Vagina (tissue), 2 donors: ENCODE measurements at places on chromosomes 5 and 9. TPM values are rescaled to one million over a fixed set of nuclear protein-coding genes. Genes with fewer than 3 reads are reported as not detected.

The C5orf52 gene
- not detected for total RNA-seq

GRCh38 chr9:114919611-114920010 lies 10.8 kb downstream of the TNFSF8 start:
- H3K4me1 ChIP-seq, result no peaks in the 10 kb centered on the region
- H3K4me3 ChIP-seq, result no peak overlapping the region

- no peak overlapping the region for H3K27ac ChIP-seq
- H3K4me3 ChIP-seq, result no peak overlapping the region
- H3K4me1 ChIP-seq, result peaks cover 7% of the 10 kb centered on the region
- H3K36me3 ChIP-seq, result no peaks in the 10 kb centered on the region
- H3K27me3 ChIP-seq, result no peaks in the 10 kb centered on the region
- no peak for DNase-seq
Observed at GRCh38 chr9:135340143-135340655, 139.4 kb upstream of the PPP1R26 start.

DNA sequence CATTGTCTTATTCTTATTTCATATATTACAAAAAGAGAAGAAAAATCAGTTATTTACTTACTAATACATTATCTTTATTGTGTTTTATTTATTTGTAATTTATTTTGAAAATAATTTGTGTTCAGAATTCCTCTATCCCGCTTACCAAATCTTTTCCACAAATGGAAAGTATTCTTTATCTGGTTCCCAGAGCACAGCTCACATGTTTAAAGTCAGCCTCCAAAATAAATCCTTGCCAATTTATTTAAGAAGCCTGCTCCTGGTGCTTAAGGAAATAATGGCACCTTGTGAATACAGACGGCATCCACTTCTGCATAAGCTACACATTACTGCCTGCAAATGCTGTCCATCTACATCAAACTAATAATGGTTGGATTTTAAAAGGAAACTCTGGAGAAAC lies 435.4 kb downstream of the MTRR start:
- DNase-seq, result no peak
- no peaks in the 10 kb centered on the region for H3K27me3 ChIP-seq
- no peak overlapping the region for H3K4me3 ChIP-seq
- no peaks in the 10 kb centered on the region for H3K4me1 ChIP-seq
- no peak overlapping the region for H3K27ac ChIP-seq

- no peak for DNase-seq
- peak overlapping the region; percentile 92 for H3K4me3 ChIP-seq
- no peaks in the 10 kb centered on the region for H3K27me3 ChIP-seq
Observed at GRCh38 chr9:99824378-99825171, 2.9 kb downstream of the NR4A3 start.

DNA sequence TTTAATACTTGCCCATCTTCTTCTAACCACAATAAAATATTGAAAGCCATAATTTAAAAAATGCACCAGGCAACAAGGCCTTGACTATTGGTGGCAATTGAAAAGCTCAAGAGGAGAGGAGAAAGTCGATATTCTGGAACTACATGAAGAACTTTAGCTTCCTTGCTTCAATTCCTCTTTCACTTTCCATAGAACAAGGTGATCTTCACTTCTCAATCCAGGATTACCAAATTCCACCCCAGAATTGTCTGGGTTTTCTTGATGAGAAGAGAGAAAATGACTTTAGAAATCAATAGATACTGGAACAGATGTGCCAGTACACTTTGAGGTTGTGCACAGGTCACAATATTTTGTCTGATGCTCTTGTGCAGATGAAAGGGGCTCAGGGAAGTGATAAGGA lies 52.2 kb downstream of the PTCD2 start:
- H3K27me3 ChIP-seq, result no peaks in the 10 kb centered on the region
- no peak overlapping the region for H3K27ac ChIP-seq
- DNase-seq, result no peak
- no peaks in the 10 kb centered on the region for H3K4me1 ChIP-seq
- no peak overlapping the region for H3K4me3 ChIP-seq

- H3K4me3 ChIP-seq, result peak overlapping the region; percentile 61
- peak overlapping the region; percentile 43 for H3K27ac ChIP-seq
- no peaks in the 10 kb centered on the region for H3K36me3 ChIP-seq
- peaks cover 20% of the 10 kb centered on the region for H3K4me1 ChIP-seq
- no peak for DNase-seq
Observed at GRCh38 chr5:131169810-131170539, 769 bp upstream of the LYRM7 start.

DNA sequence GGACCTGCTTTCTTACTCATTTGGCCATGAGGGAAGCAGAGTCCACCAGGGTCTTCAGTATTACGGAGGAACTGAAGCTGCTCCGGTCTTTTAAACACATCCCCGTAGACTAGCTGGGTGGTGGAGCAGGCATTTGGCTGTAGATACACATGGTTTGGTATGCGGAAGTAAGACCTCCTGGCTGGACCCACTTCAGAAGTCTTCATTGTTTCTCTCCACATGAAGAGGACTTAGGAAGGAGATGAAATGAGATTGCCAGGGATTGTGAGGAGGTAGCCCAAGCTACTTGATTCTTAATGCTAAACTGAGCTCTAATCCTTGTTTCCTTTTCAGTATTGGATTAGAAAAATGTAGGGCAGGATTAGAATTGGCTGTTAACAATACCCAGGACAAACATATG lies 32.9 kb downstream of the STXBP1 start:
- no peak overlapping the region for H3K4me3 ChIP-seq
- no peak for DNase-seq
- H3K27me3 ChIP-seq, result no peaks in the 10 kb centered on the region
- no peak overlapping the region for H3K27ac ChIP-seq

DNA sequence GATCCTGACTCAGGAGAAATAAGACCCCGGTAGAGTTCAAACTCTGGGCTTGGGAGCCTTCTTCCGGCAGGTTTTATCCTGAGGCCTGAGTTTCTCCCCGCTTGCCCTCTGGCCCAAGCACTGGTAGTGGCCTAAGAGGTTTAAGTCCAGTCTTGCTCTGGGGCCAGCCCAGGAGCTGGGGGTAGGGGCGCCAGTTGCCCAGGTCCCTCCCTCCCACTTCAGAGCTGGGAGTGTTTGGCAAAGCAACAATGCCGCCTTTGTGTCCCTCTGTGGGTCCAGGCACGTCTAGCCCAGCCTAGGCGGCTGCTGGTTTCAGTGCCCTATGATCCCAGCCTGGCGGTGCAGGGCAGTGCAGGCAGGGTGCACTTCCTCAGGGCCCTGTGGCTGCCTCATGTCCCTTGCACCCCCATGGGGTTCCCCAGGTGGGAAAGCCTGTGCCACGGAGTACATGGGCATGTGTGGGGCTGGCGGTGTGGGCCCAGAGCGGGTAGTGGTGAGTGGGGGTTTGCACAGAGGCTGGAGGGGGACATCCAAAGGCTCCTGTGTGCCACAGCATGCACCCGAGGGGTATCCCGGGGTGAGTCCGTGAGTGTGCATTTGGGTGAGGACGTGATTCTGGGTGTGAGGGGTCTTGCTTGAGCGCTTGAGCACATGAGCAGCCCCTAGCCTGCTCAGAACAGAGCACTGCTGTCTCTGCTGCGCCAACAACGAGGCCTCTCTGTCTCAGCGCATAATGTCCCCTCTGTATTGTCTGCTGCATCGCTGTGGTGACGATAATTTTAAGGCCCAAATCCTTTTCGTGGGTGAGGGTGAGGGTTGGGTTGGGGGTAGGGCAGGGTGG lies 61.7 kb upstream of the PSD2 start:
- no peak for DNase-seq
- no peaks in the 10 kb centered on the region for H3K27me3 ChIP-seq
- no peak overlapping the region for H3K4me3 ChIP-seq
- no peak overlapping the region for H3K27ac ChIP-seq
- H3K4me1 ChIP-seq, result no peaks in the 10 kb centered on the region

GRCh38 chr5:95102080-95102479 lies 182.8 kb downstream of the MCTP1 start:
- H3K4me3 ChIP-seq, result no peak overlapping the region
- H3K27ac ChIP-seq, result no peak overlapping the region
- no peaks in the 10 kb centered on the region for H3K36me3 ChIP-seq
- no peak for DNase-seq
- H3K4me1 ChIP-seq, result no peaks in the 10 kb centered on the region

DNA sequence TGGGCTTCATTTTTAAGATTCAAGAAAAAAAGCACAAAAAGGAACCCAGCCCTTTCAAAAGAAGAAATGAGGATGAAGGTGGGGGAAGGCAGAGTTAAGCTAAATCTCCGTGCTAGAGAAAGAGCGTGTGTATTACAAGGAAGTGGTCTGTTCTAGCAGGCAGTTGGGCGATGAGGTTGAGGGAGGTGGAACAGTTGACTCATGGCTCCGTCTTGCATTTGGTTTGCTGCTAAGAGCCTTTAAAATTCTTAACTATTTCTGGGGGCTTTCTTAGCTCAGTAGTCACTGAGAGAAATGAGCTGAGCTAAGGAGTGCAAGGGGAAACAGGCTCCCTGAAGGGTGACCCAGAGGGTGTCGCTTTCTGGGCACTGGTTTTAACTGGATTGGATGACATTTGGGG lies 117.4 kb downstream of the GCNT1 start:
- no peak overlapping the region for H3K4me3 ChIP-seq
- H3K27me3 ChIP-seq, result no peaks in the 10 kb centered on the region
- DNase-seq, result no peak
- no peaks in the 10 kb centered on the region for H3K4me1 ChIP-seq
- H3K36me3 ChIP-seq, result no peaks in the 10 kb centered on the region
- no peak overlapping the region for H3K27ac ChIP-seq
